ENCODE measurements at places on chromosomes 3 and 15. TPM values are rescaled to one million over a fixed set of nuclear protein-coding genes. Genes with fewer than 3 reads are reported as not detected.

The ITGB5 gene
- 28.7 TPM for total RNA-seq

The TMEM266 gene
- not detected for total RNA-seq

The IL17RB gene
- total RNA-seq: 4.6 TPM

The LEKR1 gene
- total RNA-seq: 2.8 TPM

The WDR93 gene
- total RNA-seq: not detected

The GOLGA8R gene
- total RNA-seq: 12.9 TPM

The NLGN1 gene
- total RNA-seq: 44.8 TPM

The MORC1 gene
- total RNA-seq: not detected

The ALDH1A3 gene
- total RNA-seq: 55.2 TPM

DNA sequence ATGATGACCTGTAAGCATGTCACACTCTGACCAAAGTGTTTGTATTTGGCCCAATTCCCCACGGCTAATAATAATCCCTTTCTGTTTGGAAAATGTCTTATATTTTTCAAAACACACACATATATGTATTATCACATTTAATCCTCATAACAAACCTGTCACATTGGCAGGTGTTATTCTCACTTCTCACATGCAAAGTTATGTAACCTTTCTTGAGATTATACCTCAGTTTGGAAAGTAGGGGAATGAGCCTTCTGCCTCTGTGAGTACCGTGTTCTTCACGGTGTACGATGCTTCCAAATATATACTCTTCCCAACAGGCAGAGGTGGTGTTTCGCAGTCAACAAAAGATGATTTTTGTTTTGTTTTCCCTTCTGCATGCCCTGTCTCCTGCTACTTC, 205.6 kb downstream of the TP63 start:
- no peaks in the 10 kb centered on the region for H3K36me3 ChIP-seq
- H3K4me1 ChIP-seq: no peaks in the 10 kb centered on the region
- no peak for DNase-seq
- H3K27me3 ChIP-seq: no peaks in the 10 kb centered on the region

DNA sequence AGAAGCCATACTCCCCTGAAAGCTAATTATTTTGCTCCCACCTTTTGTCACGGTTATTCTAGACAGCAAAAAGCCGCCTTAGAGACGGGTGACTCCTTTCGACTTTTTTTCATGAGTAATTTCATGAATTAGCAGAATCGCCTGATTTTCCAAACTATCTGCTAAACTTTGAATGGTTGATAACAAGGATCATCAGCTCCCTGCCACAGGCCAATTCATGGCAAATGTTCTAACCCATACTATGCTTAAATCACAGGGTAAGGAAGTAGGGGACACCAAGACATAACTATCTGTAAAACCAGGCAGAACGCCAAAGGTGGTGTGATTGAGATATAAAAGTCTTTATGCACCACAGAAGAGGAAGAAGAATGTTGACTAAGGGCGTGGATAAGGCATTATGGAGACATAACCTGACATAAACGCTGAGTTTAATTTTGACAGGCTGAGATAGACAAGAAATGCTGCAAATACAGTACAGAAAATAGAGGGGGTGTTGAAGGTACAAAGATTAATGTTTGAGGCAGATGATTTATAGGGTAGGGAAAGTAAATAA, 891 bp upstream of the DMXL2 start:
- H3K4me3 ChIP-seq: peak overlapping the region; percentile 68
- no peaks in the 10 kb centered on the region for H3K4me1 ChIP-seq

DNA sequence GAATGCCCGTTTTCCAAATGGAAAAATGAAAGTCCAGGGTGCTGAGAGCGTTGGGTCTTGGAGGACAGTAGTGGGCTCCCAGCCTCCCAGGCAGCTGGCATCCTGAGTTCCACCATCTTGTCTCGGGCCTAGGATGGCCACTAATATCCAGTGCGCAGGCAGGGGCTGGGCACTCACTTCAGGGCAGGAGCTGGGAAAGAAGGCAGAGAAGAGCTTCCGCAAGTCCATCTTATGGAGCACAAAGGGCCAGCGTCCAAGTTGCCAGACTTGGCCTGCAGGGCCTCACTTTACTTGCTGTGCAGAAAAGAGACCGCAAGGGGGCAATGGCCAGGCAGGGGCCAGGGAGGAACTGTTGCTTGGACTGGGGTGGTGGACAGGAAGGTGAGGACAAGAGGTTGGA, 46.1 kb downstream of the IQSEC1 start:
- no peaks in the 10 kb centered on the region for H3K27me3 ChIP-seq
- H3K36me3 ChIP-seq: no peaks in the 10 kb centered on the region
- no peak for DNase-seq

DNA sequence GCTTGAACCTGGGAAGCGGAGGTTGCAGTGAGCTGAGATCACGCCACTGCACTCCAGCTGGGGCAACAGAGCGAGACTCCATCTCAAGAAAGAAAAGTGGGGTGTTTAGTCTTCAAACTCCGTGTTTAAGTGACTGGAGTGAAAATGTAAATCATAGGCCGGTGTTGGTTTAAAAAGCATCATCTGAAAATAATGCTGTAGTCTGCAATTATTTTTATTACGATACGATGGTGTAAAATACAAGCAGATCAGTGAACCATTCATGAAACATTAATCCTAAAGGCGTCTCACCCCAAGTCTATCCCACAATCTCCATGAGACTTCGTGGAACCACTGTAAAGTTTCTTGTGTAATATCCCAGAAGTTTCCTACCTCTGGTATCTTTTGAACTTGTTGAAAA, 6.3 kb downstream of the CTNNB1 start:
- no peaks in the 10 kb centered on the region for H3K36me3 ChIP-seq
- H3K4me1 ChIP-seq: peaks cover 27% of the 10 kb centered on the region
- no peaks in the 10 kb centered on the region for H3K27me3 ChIP-seq
- H3K27ac ChIP-seq: no peak overlapping the region
- H3K4me3 ChIP-seq: no peak overlapping the region

DNA sequence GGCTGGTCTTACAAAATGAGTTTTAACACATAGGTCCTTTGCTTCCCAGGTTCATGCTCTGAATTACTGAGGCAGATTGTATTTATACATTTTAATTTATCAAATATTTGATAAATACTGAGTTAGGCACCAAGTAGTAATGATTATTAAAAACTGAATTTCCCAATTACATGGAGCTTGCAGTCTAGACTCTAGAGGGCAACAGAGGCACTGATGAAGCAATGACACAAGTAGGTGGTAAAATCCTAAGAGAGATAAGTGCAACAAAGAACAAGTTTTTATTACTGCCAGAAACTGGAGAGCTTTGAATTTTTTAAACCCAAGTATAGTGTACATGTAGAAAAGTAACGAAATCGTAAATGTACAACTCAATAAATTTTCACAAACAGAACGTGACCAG, 406.2 kb upstream of the RARB start:
- H3K4me1 ChIP-seq: no peaks in the 10 kb centered on the region
- H3K36me3 ChIP-seq: no peaks in the 10 kb centered on the region
- H3K27ac ChIP-seq: no peak overlapping the region
- no peak overlapping the region for H3K4me3 ChIP-seq

- DNase-seq: no peak
- no peak overlapping the region for H3K27ac ChIP-seq
- no peak overlapping the region for H3K4me3 ChIP-seq
Measured at GRCh38 chr3:191051037-191051436, 148.0 kb upstream of the OSTN start.

GRCh38 chr3:17573396-17573795, 169.0 kb downstream of the TBC1D5 start:
- no peaks in the 10 kb centered on the region for H3K27me3 ChIP-seq
- DNase-seq: no peak
- H3K4me1 ChIP-seq: no peaks in the 10 kb centered on the region
- H3K36me3 ChIP-seq: no peaks in the 10 kb centered on the region
- no peak overlapping the region for H3K4me3 ChIP-seq
- H3K27ac ChIP-seq: no peak overlapping the region

DNA sequence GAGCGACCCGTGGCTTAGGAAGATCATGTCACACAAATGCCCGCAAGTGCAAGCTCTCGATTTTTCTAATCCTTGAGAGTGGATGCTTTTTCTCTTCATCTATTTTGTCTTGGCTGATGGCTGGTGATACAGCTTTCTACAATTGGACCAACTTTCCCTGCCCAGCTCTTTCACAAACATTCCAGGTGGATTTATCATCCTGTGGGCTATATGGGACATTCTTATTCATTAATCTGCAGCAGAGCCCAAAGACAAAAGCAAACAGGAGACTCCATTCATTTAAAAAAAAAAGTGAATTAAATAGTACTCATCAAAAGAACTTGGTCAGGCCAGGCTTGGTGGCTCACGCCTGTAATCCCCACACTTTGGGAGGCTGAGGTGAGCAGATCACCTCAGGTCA, 14.2 kb upstream of the TSEN2 start:
- H3K27ac ChIP-seq: no peak overlapping the region
- no peak overlapping the region for H3K4me3 ChIP-seq
- no peaks in the 10 kb centered on the region for H3K4me1 ChIP-seq
- DNase-seq: no peak
- no peaks in the 10 kb centered on the region for H3K27me3 ChIP-seq

GRCh38 chr15:38217191-38217595, 35.4 kb upstream of the SPRED1 start:
- no peaks in the 10 kb centered on the region for H3K4me1 ChIP-seq
- no peak overlapping the region for H3K27ac ChIP-seq

DNA sequence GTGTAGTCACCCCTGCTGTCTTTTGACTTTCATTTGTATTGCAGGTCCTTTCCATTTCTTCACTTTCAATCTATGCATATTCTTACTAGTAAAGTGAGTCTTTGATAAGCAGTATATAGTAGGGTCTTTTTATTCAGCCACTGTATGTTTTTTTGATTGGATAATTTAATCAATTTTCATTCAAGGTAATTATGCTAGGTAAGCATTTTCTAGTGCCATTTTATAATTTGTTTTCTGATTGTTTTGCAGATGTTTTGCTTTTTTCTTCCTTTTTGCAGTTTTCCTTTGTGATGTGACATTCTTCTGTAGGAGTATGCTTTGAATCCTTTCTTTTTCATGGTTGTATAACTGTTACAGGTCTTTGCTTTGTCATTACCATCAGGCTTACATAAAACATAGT, 504.3 kb upstream of the GBE1 start:
- H3K27ac ChIP-seq: no peak overlapping the region
- H3K4me1 ChIP-seq: no peaks in the 10 kb centered on the region
- DNase-seq: no peak
- no peaks in the 10 kb centered on the region for H3K27me3 ChIP-seq

DNA sequence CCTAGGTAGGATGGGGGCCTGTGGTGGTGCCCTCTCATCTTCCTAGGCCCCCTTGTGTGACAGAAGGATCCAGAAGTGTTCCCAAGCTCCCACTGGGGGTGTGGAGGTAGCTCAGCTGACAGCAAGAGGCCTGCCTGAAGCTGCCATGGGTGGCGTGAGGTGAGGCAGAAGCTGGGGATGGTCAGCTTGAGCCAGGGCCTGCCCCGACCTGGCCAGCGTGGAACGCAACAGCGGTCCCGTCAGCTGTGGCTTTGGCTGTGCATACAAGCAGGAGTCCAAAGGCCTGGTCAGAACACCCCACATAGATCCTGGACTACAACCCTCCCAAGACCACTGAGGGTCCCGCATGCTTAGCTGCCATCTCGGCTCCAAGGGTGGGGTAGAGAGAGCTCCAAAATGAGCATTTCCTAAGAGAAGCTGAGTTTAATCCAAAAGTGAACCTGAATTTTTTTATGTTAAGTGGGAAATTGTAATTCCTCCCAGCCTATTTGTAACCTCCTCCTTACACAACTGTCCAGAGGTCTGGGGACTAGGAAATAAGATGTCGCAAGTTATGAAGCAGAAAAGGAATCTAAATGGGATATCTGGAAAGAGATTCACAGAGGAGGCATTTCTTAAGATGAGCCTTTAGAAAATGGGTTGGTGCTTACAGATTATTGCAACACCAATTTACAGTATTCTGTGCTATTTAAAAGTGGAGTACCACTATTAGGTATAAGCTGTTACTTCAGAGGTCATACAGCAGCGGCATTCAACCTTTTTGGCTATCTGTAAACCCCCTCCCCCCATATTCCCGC, 9.9 kb upstream of the PLA2G4D start:
- H3K4me1 ChIP-seq: no peaks in the 10 kb centered on the region
- no peak for DNase-seq
- H3K36me3 ChIP-seq: no peaks in the 10 kb centered on the region

- no peaks in the 10 kb centered on the region for H3K36me3 ChIP-seq
- H3K27ac ChIP-seq: peak overlapping the region; percentile 78
- H3K4me1 ChIP-seq: no peaks in the 10 kb centered on the region
- H3K4me3 ChIP-seq: peak overlapping the region; percentile 98
- H3K27me3 ChIP-seq: no peaks in the 10 kb centered on the region
Measured at GRCh38 chr15:41231422-41232226, 556 bp downstream of the CHP1 start.

GRCh38 chr3:187130346-187131066, 8.8 kb downstream of the RPL39L start:
- DNase-seq: no peak
- H3K27ac ChIP-seq: peak overlapping the region; percentile 53
- H3K4me1 ChIP-seq: no peaks in the 10 kb centered on the region
- no peaks in the 10 kb centered on the region for H3K27me3 ChIP-seq
- no peaks in the 10 kb centered on the region for H3K36me3 ChIP-seq
- H3K4me3 ChIP-seq: no peak overlapping the region

DNA sequence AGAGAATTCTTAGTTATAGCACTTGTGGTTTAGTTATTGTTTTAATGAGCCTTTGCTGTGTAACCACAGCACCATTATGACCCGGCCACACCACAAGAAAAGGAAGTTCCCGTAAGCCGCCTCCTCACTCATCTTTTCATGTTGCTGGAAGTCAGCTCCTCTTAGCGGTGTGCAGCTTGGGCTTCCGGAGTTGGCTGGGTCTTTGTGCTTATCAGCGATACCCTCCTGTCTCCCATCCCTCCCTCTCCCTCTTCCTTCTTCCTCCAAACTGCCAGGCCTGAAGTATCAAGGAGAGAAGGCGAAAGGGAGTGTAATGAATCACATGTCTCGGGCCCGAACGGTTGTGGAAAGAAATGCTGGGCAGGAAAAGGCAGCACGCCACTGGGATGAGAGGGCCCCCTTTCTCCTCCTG, 353.5 kb downstream of the MCTP2 start:
- no peak for DNase-seq
- no peaks in the 10 kb centered on the region for H3K27me3 ChIP-seq
- H3K4me1 ChIP-seq: no peaks in the 10 kb centered on the region
- no peaks in the 10 kb centered on the region for H3K36me3 ChIP-seq
- H3K4me3 ChIP-seq: no peak overlapping the region

- H3K36me3 ChIP-seq: no peaks in the 10 kb centered on the region
- DNase-seq: no peak
- no peak overlapping the region for H3K27ac ChIP-seq
Measured at GRCh38 chr3:97958396-97958795, 13.8 kb downstream of the RIOX2 start.

GRCh38 chr15:88657326-88658069, 18.7 kb downstream of the ISG20 start:
- no peaks in the 10 kb centered on the region for H3K4me1 ChIP-seq
- DNase-seq: no peak
- peaks cover 5% of the 10 kb centered on the region for H3K27me3 ChIP-seq
- no peak overlapping the region for H3K27ac ChIP-seq

DNA sequence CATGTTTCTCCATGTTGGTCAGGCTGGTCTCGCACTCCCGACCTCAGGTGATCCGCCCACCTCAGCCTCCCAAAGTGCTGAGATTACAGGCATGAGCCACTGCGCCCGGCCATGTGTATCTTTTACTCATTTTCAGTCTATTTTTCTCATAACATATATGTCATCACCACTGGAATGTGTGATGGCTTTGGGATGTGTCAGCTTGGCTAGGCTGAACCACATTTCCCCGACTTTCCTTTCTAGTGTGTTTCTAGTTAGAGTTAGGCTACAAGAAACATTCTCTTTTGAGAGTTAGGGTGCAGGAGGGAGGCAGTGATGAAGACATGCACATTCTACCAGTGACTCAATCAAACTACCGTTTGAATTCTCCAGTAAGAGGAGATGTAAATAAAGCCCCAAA, 444.9 kb upstream of the THBS1 start:
- no peaks in the 10 kb centered on the region for H3K4me1 ChIP-seq
- DNase-seq: no peak
- H3K27me3 ChIP-seq: no peaks in the 10 kb centered on the region
- no peaks in the 10 kb centered on the region for H3K36me3 ChIP-seq
- no peak overlapping the region for H3K27ac ChIP-seq

Measured in uterus (tissue), 4 donors.